Muscle of arm (tissue), 14 donors: ENCODE measurements at places on chromosomes 6 and 20. TPM values are rescaled to one million over a fixed set of nuclear protein-coding genes. Genes with fewer than 3 reads are reported as not detected.
A peak's percentile ranks its signal among the peaks of the same experiment; 100 is the strongest.

DNA sequence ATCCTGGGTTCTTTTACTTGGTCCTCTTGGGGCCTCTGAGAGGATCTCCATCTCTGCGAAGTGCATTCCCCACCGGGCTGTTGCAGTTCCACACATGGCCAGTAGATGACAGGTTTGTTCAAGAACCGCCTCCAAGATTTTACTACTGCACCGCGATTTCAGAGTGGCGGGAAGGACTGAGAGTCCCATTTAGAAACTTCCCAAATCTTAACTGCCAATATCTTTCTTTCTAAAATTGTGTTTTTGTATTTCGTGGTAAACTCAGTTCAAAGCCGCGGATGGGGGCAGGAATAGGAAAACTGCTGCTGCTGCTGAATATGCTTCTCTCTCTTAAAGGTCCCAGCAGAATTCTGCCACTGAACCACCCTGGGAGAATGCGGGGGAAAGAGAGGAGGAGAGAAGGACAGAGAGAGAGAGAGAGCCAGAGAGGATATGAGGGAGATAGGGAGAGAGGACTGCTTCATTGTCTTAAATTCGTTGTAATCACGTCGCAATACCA lies 8.6 kb upstream of the BTNL2 start:
- peak; percentile 65 for DNase-seq

DNA sequence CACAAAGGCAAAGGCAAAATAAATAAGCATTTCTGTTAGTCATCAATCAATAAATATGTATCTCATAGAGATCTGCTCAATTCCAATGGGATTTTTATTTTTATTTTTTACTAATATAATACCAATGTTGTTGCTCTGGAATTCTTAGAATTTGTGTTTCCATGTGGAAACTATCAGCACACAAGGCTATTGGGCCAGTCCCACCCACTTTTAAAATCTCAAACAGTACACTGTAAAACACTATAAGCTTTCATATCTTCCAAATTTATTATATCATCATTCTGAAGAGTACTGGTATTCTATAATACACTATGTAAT lies 563.8 kb upstream of the MARCKS start:
- no peak for DNase-seq

The PRR18 gene
- 0.64 TPM for polyA plus RNA-seq

The C6orf58 gene
- polyA plus RNA-seq: 0.59 TPM

The SCGN gene
- not detected for polyA plus RNA-seq

The C6orf120 gene
- 30.4 TPM for polyA plus RNA-seq
